RWPE1 (cell line): ENCODE measurements at places on chromosomes 5 and 9.

DNA sequence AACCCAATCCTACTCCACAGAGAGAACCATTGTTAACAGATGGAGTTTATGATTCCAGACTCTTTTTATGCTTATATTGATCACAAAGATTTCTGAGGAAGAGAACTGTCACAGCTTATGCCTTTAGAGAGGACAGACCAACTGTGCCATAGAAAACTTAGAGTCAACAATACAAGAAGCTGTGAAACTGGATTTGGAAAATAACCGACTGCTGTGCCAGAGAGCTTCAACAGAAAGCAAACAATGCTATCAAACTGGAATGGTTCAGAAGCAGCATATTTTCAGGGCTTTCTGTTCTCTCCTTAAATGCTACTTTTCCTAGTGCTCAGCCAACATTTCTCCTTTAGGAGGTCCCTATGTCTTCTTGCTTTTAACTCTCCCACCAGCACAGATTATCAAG, 5.0 kb downstream of the DCTN4 start:
- no peak for DNase-seq

DNA sequence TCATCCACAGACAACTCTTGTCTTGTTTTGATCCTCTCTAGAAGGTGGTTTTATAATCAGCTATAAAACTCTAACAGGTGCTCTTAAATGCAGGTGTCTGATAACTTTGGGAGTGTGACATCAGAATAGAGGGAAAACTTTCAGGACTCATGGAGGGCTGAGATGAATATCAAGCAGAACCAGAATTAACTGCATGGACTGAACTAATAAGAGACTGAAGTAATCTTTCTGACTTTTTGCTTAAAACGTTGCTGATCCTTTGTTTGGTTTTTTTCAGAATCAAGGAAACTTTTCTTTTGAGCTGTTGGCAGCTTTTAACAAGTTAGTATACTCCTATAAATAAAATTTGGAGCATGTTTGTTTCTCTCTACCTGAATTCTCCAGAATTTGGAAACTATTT, 2.3 kb upstream of the OR2V2 start:
- no peak for DNase-seq

- no peak for DNase-seq
Observed at GRCh38 chr9:19137282-19137681, 10.0 kb upstream of the PLIN2 start.

DNA sequence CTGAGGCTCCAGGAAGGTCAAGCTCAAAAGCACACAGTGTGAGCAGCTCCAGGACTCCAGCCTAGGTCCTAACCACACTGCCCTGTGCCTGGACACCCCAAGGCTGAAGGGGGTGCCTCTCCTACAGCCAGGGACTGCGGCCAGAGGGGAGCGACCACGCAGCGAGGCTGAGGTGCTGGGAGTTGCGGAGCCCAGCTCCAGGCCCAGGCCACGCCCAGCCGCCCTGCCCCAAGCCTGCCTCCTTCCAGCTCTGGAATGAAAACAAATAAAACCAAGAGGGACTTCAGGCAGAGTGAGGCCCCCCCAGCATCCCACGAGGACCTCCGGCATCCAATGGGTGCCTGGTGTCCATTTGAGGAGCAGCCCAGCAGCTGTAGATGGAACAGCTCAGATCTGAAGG, 15.2 kb downstream of the VAV2 start:
- no peak for DNase-seq

DNA sequence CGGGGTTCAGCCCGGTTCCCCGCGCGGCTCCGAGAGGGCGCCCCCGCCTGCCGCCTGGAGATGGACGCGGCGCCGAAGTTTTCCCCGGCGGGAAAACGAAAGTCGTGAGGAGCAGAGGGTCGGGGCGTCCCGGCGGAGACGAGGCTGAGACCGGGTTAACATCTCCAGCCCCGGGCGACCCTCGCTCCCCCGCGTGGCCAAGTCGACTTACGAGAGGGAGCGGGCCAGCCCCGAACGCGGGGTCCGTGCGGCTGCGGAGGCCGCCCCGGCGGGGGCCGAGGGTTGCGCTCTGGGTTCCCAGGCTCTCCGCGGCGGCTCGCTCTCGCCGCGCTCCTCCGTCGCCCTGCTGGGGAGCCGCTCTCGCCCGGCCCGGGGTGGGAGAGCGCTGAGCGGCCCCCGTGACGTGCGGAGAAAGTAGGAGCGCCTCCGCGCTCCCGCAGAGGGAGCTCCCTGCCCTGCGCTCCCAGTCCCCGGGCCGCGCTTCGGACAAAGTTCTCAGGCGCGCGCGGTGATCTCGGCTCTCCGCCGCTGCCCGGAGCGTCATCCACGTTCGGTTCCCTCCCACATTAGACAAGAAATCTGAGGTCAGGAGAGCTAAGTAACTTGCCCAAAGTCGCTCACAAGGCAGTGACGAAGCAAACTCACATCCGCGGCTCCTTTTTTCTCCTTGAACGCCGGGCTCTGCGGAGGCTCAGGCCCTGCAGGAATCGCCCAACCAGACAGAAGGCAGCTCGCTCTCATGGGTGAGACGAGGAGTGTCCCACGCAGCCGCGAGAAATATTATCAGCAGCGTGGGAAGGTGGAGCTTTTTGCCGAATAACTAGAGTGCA, 1.2 kb upstream of the GCNT4 start:
- peak; percentile 72 for DNase-seq

GRCh38 chr5:53194086-53194485, 84.5 kb upstream of the MOCS2 start:
- no peak for DNase-seq

GRCh38 chr5:9316041-9316440, 229.8 kb downstream of the SEMA5A start:
- DNase-seq, result no peak

DNA sequence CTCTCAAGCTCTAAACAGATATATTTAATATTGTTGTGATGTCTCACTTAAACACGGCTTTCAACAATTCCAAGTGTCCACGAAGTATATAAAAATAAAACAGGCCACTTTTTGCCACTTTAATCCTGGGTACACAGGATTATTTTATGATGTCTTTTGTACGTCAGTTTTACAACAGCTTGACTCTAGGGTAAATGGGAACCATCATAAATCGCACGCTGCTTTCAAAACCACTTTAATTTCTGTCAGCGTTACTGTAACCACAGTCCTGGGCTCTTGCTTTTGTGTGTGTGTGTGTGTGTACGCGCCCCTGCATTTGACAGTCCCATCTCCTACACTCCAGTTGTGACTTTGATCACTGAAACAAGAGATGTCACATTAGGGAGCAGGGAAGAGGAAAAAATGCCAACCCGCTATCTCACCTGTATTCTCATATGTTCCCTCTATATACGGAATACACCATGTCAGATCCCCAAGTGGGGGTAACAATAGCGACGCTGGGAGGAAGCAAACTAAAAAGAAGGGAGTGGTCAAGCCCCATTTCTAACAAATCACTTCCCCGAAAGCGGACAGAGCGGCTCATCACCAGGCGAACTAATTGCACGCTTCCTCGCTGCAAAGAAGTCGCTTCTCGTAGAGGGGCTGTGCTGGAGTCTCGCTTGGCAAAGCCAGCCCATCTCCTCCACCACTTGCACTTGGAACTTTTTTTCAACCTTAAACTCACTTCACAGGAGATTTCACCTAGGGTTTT, 1.2 kb downstream of the BNC2 start:
- DNase-seq, result no peak

GRCh38 chr5:97452646-97453045, 269.6 kb upstream of the RIOK2 start:
- DNase-seq, result no peak

DNA sequence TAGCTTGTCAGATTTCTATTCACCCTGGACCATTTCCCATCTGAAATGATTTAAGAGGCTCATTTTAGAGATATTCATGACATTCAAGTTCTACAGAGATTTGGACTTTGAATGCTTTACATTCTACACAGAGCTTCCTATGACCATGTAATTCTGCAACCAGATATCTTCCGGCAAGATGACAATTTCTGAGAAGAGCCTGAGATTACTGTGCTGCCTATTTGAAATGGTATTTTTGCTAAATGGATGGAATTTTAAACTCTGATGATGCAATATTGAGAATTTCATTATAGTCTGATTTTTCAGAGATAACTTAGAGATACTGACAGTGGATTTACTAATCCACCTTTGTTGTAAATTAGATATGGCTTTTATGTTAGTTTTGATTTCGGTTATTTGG, 16.0 kb upstream of the ACOT12 start:
- DNase-seq, result no peak

- no peak for DNase-seq
Observed at GRCh38 chr9:14902561-14902960, 7.7 kb downstream of the FREM1 start.

DNA sequence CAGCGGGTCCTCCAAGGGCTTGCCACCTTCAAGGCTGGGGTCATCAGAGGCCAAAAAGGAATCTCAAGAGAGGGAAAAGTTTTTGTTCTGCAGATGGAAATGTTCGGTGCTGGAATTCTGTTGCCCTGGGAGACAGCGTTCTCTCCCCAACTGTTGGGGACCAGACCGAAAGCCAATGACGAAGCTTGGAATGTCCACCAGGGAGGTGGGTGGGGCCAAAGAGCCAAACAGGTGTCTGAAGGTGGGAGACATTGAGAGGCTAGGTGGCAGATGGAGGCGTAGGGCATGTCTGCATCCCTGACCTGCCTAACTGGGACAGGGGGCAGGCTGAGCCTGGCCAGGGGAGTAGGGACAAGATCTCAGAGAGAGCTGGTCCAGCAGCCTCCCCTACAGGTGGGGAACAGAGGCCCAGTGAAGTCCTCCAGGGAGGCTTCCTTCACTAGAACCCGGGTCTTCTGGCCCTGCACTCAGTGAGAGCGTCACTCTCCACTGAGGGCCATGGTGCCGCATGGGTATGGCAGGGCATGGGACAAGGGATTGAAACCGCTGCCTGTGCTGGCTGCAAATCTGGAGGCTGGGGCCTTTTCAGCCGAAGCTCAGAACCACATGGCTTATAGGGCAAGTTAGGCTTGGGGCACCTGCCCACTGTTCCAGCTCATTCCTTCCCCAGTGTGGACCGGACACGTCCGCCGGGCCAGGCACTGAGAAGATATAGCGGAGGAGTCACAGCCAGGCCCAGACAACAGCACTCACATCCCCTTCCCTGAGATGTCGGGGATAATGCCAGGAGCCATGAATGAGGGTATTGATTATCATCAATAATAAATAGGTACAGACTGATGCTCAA, 5.0 kb upstream of the FAM78A start:
- DNase-seq, result no peak

DNA sequence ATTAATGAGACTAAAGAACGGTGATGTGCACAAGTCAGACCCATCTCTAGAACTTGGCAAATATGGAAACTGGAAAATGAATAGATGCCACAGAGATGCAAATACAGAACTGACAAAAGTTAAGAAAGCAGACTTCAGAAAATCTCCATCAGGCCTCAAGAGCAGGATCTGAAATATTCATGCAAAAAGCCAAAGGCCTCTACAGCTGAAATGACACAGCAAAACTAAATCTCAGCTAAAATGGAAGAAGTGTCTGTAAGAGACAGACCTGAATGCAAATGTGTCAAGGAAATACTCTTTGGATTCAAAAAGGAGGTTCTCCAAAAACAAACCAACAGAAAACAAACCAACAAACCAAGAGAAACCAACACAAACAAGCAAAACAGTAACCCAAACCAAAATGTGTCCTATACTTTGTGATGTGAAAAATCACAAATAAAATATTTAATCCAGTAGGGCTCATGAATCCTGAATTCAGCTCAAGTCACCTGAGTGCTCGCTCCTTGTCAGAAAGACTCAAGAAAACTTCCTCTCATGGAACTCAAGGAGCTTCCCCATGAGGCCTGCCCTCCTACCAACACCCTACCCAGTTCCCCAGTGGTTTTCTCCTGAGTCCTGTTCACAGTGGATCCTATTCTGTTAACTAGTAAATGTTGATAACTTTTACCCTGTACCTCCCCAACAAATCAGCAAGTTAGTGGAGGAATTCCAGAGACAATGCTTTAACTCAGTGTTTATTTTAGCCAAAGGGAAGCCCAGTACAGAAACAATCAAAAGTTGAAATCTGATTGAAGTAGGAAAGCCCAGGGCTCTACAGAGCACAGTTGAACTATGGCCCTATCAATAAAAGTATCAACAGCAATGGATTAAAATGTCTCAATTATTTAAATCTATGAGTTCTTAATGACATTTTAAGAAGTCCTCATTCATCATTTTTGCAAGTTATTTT, 14.6 kb downstream of the MRPS27 start:
- DNase-seq, result no peak

DNA sequence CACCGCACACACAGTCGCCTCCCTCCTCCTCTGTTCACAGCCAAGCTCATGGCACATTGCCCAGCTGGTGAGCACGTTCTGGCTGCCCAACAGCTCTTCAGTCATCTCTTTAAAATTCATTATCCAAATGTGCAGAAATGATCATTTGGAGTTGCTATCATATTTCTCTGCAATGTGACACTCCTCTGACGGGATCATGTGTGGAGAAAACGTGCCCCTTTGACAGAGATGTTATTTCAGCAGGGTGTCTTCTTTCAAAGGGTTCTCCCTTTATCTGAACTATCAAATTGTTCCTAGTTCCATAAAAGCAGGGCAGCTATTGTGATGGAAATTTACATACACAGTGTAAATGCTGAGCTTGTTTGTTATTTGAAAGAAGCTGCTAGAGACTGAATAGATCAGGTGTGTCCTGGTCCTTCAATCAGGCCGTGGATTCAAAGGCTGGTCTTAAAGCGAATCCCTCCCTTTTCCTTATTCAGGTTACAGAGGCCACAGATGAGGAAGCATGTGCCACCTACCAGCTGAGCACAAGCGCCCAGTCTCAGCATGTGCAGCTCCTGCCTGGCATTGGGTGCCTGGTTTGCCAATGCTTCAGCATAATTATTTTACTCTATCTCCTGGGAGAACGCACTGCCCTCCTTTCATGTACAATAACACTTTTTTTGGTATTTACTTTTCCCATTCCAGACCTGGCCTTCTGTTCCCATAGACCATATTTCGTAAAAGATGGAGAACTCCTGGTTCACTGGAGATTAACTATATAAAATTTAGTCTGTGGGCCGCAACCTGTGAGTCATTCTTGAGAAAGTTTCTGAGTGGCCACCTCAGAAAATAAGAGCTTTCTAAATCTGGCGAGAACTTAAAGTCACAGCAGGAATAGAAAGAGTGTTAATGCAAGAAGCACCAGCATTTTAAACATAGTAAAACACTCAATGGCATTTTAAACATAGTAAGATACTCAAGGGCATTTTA, 433.7 kb downstream of the ENC1 start:
- peak; percentile 61 for DNase-seq

GRCh38 chr5:94174748-94175411, 433.5 kb upstream of the POU5F2 start:
- DNase-seq, result peak; percentile 30

- no peak for DNase-seq
Observed at GRCh38 chr9:106038266-106039001, 344.1 kb downstream of the TMEM38B start.

DNA sequence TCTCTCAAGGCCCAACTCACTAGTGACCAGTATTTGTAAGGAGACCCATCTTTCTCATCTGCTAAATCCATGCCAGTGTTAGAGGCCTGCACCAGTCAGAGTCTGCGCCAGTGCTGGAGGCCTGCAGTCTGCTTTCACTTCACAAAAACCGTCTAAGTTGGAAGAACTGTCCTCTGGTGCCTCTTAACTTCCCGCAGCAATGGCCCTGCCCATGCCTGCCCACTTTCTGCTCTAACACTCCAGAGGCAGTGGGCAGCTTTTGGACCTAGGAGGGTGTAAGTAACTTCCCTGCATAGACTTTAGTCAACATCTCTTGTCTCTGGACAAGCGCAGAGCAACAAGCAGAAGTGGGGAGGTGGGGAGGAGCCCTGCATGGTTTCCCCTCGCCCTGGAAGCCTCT, 152.9 kb downstream of the AUH start:
- DNase-seq, result no peak

GRCh38 chr5:57455511-57456455, 26.8 kb downstream of the ACTBL2 start:
- DNase-seq, result no peak
